ENCODE measurements at places on chromosomes 16 and 17.

GRCh38 chr16:11556945-11557720 lies 29.6 kb downstream of the LITAF start:
- no peak for DNase-seq

GRCh38 chr17:17575360-17576251 lies 15.9 kb downstream of the PEMT start:
- no peak for DNase-seq

GRCh38 chr16:8751481-8752311 lies 45.7 kb downstream of the TMEM186 start:
- peak; percentile 82 for DNase-seq

DNA sequence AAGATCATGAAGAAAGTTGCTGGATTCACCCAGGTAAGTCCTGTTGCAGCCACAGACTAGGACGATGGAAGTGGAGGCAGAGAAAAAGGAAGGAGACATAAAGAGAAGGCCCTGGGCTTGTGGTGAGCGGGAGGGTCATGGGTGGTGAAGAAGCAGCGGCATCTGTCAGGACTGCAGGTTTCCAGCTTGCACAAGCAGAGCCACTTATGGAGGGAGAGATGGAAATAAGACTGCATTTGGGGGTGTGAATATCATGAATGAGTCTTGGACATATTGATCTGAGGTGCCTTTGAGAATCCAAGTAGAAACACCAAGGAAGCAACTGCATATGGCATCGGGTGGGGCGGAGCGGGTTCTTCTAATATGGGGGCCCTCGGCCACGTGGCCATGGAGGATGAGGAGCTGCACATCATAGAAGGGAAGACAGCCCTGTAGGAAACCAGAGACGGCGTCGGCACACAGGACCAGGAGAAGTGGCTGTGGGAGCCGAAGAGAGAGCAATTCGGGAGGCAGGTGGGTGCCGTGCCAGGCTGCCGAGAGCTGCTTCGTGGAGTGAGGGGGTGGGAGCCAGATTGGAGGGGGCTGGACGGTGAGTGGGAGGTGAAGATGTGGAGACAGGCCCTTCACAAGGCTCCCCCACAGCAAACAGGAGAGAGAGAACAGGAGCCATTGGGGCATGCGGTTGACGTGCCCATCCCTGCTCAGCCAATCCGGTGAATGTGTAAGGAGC lies 243.5 kb downstream of the GSG1L start:
- no peak for DNase-seq

- DNase-seq = no peak
These were observed 482.7 kb upstream of the EEF2KMT start for GRCh38 chr16:5580296-5580695.

- DNase-seq = no peak
These were observed 27.9 kb downstream of the CCDC57 start for GRCh38 chr17:82184761-82185160.

GRCh38 chr16:87322360-87322759 lies 5.2 kb upstream of the C16orf95 start:
- DNase-seq = no peak

DNA sequence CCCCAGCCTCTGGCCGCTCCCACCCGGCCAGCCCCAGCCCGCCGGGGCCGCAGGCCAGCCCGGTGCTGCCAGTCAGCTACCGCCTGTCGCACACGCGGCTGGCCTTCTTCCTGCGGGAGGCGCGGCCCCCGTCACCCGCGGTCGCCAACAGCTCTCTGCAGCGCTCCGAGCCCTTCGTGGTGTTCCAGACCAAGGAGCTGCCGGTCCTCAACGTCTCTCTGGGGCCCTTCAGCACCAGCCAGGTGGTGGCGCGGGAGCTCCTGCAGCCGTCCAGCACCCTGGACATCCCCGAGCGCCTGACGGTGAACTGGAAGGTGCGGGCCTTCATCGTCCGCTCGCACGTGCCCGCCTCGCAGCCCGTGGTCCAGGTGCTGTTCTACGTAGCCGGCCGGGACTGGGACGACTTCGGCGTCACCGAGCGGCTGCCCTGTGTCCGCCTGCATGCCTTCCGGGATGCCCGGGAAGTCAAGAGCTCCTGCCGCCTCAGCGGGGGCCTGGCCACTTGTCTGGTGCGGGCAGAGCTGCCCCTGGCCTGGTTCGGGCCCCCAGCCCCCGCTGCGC lies 46.8 kb downstream of the TMEM132E start:
- DNase-seq = no peak

- no peak for DNase-seq
These were observed 7.6 kb downstream of the ATXN1L start for GRCh38 chr16:71853413-71853812.

GRCh38 chr16:29962344-29962994 lies 590 bp downstream of the TMEM219 start:
- no peak for DNase-seq

DNA sequence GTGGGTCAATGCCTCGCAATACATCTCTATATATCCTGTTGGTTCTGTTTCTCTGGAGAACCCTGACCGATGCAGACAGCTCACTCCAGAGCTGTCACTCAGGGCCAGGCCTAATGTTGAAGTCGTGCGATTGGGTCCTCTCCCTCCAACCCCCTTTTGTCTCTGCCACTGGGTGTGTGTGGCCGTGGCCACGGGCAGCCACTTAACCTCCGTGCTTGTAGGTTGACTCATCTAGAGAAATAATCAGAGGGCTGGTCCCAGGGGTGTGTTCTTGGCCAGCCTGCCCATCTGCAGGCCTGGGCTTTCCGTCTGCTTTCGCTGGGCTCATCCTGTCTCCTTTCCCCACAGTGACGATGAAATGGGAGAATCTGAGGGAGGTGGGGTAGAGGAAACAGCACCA lies 7.4 kb downstream of the ADAD2 start:
- DNase-seq = peak; percentile 49

GRCh38 chr17:61799812-61800484 lies 63.4 kb downstream of the BRIP1 start:
- no peak for DNase-seq

- no peak for DNase-seq
These were observed 7.7 kb downstream of the WFDC1 start for GRCh38 chr16:84302111-84302954.

GRCh38 chr17:74773414-74773813 lies 2.7 kb downstream of the NAT9 start:
- DNase-seq = no peak

DNA sequence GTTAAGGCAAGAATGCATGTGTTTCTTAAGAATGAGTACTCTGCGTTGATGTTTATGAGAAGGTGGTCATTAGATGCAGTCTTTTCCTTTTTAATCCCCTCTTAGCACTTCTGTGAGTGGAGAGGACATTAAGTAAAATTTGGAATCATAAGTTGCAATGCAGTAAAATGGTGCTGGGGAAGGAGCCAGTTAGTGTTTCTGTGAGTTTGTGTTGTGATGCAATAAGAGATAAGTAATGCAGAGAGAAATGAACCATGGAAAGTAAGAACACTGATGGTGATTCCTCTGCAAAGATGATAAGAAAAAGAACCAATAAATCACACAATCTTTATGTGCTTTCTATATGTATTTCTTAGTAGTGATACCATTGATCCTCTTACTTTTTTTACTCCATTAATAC lies 20.0 kb downstream of the ABHD15 start:
- DNase-seq = no peak

DNA sequence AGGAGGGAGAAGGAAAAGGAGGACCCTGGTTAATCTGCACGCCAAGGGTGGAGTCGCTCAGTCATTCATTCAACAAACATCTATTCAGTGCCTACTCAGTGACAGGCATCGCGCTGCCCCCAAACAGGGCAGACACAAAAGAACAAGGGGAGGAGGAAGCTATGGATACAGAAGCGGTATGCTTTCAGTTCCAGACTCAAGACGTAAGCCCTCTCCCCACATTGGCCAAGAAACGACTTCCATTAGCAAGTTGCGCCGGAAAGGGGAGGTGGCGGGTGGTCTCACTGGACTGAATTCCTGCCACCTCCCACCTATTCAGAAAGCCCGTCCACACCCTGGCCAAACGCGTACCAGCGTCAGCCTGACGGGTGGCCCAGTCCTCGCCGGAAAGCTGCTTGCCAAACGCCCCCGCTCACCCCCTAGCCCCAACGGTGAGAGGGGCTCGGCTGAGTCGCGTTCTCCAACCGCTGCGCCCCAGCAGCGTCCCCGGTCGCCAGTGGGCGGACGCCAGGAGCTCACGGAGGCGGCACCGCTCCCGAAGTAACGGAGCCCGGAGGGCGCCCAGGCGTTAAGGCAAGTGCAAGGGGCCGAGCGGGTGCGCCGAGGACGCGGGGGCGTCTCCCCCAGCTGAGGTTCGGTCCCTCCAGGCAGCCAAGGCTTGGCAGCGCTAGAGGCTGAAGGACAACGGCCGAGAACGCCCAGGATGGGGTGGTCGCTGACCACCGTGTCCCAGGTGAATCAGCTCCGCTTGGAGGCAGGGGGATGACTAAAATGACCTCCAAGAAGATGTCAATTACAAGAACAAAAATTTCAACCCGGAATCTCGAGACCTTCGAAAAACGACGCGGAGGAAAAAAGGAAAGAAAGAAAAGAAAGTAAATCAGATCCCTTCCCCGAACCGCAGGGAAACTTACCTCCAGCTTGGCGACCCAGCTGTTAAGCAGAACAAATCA lies 470.7 kb downstream of the SOX9 start:
- no peak for DNase-seq

DNA sequence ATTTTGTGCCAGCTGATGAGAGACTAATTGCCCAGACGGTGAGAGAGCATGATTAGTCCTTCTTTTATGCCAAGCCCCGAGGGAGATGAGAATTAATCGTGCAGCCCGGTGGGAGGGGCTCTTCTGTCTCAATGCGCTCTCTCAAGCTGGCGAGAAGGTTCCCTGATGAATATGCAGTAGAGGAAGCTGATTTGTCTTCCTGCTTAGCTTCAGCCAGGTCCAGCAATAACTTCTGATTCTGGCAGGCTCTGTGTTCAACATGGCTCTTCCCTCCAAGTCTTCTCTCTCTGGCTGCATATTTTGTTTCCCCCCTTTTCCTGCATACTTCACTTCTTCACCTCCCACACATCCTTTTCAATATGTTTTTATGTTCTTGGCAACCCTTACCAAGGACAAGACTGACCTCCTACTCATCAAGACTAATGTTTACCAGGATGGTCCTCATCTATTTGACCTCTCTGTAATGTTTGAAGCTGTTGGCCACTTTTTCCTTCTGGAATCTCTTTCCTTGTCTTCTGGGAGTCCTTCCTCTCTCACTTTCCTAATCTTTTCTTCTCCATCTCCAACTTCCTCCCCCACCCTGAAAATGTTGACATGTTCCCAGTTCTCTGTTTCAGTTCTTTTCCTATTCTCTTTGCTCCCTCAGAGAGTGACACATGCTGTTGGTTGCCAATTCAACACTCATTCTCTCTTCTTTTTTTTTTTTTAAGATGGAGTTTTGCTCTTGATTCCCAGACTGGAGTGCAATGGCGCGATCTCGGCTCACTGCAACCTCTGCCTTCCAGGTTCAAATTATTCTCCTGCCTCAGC lies 33.1 kb downstream of the ARL4D start:
- DNase-seq = no peak

GRCh38 chr17:8477715-8478441 lies 42.2 kb downstream of the NDEL1 start:
- DNase-seq = no peak

Data from urothelium cell line (cell line).